ENCODE measurements at places on chromosomes 1 and 21. TPM values are rescaled to one million over a fixed set of nuclear protein-coding genes. Genes with fewer than 3 reads are reported as not detected.

- no peak for DNase-seq
Observed at GRCh38 chr1:12643785-12644184, at the start of gene AADACL4. TSS of gene AADACL4 (plus strand) at chr1:12644085. CDS start at chr1:12644547, 462 bp downstream.

- no peak for DNase-seq
Observed at GRCh38 chr1:6790146-6790545, 4.9 kb downstream of the CAMTA1 start.

DNA sequence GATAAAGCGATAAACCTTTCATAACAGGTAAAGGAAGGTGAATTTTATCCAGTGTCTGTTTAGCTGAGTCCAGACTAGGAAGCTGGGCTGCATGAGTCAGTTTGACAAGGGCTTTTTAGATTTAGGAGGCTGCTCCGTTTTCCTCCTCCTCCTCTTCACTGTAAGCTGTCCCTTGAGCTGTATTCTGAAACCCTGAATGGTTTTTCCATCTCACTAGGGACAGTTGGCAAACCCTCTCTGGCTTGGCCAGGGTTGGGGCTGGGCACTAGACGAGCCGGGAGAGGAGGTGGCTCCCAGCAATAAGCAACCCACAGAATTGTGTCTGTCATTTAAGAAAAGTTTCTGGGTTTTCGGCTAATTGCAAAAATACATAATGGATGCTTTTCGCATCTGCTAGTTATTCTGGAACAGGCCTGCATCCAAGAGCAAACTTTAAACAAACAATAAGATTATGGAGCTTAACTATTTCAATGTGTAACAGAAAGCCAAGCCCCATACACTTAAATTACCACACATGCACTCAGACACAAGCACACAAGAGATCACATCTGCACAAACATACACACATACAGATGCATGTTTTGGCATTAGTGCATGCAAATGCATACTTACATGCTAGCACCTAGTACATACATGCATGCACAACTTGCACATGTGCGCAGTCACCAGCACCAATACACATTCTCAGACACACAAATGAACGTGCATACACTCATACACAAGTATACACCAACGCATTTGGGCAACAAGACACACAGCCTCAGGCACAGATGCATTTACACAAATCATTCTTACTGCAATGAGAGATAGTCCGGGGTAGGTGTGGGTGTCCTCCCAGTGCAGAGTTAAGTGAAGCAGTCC, 27.8 kb upstream of the FOXE3 start:
- no peak for DNase-seq

DNA sequence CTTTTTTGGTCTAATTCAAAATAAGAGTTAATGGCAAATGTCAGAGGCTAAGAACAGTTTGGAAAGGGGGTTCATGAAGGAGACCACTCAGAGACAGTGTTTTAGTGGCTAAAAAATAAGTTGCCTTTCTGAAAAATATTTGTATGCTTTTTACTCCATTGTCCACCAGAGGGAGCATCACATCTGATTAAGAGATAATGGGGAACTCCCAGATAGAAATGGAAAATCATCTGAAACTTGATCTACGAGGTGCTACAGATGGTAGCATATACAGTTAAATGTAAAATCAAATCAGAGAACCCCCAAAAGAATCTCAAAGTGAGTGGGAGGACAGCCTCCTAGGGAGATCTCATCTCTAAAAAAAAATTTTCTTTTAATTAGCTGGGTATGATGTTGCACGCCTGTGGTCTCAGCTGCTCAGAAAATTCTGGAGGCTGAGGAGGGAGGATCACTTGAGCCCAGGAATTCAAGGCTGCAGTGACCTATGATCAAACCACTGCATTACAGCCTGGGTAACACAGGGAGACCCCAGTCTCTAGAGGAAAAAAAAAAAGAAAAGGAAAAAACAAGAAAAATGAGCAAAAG, 9.7 kb downstream of the SMYD3 start:
- no peak for DNase-seq

- DNase-seq = no peak
Observed at GRCh38 chr1:112878321-112878720, 77.7 kb downstream of the SLC16A1 start.

- DNase-seq = no peak
Observed at GRCh38 chr1:3603571-3604467, 7.5 kb downstream of the MEGF6 start.

GRCh38 chr1:11923069-11923826, 3.0 kb downstream of the KIAA2013 start:
- no peak for DNase-seq

DNA sequence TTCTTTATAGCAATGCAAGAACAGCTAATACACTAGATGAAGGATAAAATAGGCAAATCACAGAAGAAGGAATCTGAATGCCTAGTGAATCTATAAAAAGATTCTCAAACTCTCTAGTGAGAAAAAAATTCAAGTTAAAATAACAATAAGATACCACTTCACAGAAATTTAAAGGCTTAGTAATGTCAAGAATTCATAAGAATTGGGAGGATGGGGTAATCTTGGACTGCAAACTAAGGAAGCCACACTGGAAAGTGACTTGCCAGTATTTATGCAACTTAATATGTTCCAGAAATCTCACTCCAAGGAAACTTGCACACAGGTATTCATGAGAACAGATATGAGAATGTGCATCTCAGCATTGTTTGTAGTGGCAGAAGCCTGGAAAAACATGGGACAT, 38.9 kb upstream of the PRRC2C start:
- no peak for DNase-seq

GRCh38 chr1:14135070-14135469, 435.1 kb downstream of the PRDM2 start:
- DNase-seq = no peak

- DNase-seq = no peak
Observed at GRCh38 chr1:229017091-229017490, 253.8 kb upstream of the RAB4A start.

DNA sequence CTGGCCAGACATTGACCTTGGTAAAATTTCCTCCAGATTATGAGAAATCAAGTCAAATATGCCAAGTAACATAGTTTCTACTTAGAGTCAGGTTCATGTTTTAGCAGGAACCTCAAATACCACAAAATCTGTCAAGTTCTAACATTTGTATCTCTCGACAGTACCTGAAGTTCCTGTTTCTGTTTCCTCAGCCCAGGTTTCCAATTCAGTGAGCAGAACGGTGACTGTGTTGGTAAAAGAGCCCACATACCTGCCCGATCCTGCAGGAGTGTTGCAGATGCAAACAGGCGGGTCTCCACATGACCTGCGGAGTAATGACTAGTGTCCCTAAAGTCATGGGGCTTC, 57.9 kb upstream of the LGALS8 start:
- DNase-seq = no peak

GRCh38 chr1:91693557-91693956, 192.4 kb downstream of the TGFBR3 start:
- DNase-seq = no peak

DNA sequence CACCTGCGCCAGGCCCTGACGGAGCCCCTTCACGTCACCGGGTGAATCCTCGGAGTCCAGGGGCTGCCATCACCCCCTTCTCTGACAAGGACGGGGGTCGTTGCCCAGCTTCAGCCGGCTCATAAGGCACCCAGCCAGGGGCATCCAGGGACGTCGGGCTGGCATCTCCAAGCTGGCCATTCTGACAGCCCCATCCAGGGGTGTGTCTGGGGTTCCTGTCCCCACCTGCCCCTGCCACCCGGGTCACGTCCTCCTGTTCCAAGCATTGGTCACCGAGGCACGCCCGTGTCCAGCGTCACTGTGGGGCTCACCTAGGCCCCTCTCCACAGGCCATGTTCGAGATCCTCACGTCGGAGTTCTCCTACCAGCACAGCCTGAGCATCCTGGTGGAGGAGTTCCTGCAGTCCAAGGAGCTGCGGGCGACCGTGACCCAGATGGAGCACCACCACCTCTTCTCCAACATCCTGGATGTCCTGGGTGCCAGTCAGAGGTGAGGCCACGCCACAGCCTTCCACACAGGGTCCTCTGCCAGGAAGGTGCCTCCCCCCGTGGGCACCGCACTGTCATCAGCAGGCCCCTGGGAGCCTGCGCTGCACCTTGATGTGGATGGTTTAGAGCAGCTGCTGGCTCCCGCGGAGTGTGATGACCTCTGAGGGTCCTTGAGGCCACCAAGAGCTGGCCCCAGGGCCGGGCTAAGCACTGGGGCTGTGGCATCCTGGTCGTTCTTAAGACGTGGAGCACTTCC, 14.8 kb downstream of the ARHGEF16 start:
- peak; percentile 5 for DNase-seq

- DNase-seq = peak; percentile 81
Observed at GRCh38 chr21:26170471-26171257, at the start of gene APP. TSS of gene APP (minus strand) at chr21:26170770. CDS start at chr21:26170620, 150 bp downstream.

- no peak for DNase-seq
Observed at GRCh38 chr1:180527101-180527669, 24.8 kb upstream of the ACBD6 start.

DNA sequence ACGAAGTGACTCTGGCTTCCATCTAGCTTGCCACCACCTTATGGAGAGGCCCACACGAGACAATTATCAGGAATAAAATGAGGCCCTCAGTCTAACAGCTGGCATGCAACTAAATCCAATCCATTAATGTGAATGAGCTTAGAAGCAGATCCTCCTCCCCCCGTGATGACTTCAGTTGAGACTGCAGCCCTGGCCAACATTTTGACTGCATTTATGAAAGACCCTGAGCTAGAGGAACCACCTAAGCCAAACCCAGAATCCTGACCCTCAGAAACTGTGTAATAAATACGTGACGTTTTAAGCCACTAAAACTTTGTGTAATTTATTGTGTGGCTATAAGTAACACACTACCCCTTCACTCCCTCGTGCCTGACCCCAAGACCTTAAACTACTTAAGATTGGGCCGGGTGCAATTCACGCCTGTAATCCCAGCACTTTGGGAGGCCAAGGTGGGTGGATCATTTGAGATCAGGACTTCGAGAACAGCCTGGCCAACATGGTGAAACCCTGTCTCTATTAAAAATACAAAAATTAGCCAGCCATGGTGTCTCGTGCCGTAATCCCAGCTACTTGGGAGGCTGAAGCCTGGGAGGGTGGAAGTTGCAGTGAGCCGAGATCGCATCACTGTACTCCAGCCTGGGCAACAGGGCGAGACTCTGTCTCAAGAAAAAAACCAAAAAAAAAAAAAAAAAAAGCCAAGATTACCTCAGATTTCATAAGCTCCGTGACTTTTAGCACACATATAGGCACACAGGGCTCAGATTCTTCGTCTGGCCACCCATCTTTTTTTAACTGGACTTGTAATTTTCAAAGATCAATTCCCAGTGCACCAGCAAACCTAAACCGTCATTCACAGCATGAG, 72.5 kb downstream of the ENAH start:
- no peak for DNase-seq

DNA sequence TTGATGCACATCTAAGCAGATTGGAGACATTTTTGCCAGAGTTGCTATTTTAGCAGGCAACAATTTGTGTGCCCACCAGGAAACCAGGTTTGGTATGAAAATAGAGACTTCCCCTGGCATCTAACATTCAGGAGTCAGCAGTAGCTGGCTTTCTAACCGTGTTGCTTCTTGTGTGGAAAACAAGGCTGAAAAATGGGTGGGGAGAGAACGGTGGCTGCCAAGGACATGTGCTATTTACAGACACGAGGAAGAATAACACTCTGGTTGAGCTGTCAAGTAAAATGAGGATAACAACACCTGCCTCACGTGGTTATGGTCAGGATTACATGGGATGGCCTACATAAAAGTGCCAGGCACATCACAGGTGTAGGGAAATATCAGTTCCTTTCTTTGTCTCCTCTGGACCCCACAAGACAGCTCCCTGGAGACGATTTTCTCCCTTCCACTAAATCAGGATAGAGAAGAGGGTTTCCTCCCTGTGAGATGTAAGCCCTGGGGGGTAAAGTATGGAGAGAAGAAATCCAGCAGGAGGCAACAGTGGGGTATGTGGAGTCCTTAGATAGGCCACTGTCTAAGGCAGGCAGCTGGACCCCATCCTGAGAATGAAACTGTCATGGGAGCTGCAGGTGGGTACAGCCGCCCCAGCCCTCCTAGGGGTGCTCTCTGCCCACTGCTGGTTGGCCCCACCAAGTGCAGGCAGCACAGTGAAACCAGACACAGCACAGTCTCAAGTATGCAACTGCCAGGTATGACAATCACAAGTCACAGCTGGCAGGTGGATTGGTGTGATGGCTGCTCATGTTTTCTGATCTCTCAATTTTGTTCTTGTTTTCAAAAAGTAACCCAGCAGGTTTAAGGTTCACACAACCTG, 80.3 kb downstream of the TENT5C start:
- DNase-seq = no peak

GRCh38 chr21:36646011-36646410, 52.9 kb upstream of the SIM2 start:
- DNase-seq = no peak

GRCh38 chr1:79190074-79190473, 183.5 kb upstream of the ADGRL4 start:
- no peak for DNase-seq

- DNase-seq = no peak
Observed at GRCh38 chr1:219236933-219237610, 63.4 kb downstream of the LYPLAL1 start.

Gene RUNX3
- 5.7 TPM for total RNA-seq

Gene ADGRB2
- 0.79 TPM for total RNA-seq

Gene FCRL1
- 0.61 TPM for total RNA-seq

Gene RGS8
- not detected for total RNA-seq

Gene CFHR1
- total RNA-seq = not detected

Gene TNFRSF8
- 0.15 TPM for total RNA-seq

Gene HYI
- 60.9 TPM for total RNA-seq

Gene KIF26B
- total RNA-seq = 0.31 TPM

Gene RNU1-1
- 5,589 TPM for total RNA-seq

Gene GJA9
- total RNA-seq = 1.4 TPM

Gene TDRD5
- total RNA-seq = 1.9 TPM
